ENCODE measurements at places on chromosomes 1 and 21. TPM values are rescaled to one million over a fixed set of nuclear protein-coding genes. Genes with fewer than 3 reads are reported as not detected.

- peak; percentile 92 for DNase-seq
Measured at GRCh38 chr1:67889953-67890567, 56.8 kb upstream of the GNG12 start.

ZSWIM5 gene
- total RNA-seq, result 1.1 TPM

ZNF644 gene
- 36.9 TPM for total RNA-seq

OR2G6 gene
- total RNA-seq, result not detected

ACTA1 gene
- not detected for total RNA-seq

DNA sequence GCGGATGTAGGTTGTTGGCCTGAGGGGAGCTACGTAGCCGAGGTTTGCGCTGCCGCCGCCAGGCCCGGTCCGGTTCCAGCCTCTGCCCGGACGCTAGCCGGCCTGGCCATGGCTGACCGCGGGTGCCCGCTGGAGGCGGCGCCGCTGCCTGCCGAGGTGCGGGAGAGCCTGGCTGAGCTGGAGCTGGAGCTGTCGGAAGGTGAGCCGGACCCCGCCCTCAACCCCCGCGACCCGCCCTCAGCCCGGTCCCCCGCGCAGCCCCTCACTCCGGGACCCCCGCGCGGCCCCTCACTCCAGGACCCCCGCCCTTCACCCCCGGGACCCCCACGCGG lies 299 bp downstream of the DIP2A start:
- DNase-seq, result no peak

DNA sequence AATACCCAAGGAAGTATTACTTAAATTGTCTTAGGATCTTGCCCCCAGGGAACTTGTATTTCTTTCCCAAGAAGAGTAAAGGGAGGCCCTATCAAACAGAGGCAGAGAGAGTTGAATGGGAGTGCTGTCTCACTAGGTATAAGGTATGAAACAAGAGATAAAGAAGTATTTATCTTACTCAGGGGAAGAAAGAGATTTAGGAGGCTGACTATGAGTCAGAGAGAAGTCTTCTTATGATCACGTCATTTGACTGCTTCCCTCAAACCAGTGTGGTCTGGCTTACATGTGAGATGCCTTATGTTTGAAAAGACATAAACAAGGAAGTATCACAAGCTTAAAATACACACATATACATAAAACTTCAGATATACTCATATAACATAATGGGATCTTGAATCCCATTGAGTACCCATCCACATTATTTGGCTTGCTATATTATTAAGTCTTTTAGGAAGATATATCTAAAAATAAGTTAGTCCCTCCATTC lies 29.6 kb downstream of the DUSP10 start:
- DNase-seq, result peak; percentile 88

MROH9 gene
- total RNA-seq, result not detected

GRCh38 chr1:29469457-29469856 lies 233.1 kb downstream of the PTPRU start:
- DNase-seq, result peak; percentile 25

- DNase-seq, result peak; percentile 81
Measured at GRCh38 chr1:107142140-107142542, 1.3 kb downstream of the NTNG1 start.

GRCh38 chr21:29961291-29962027 lies 21.7 kb upstream of the GRIK1 start:
- DNase-seq, result no peak

TRPM2 gene
- 0.13 TPM for total RNA-seq

- no peak for DNase-seq
Measured at GRCh38 chr1:58898739-58899586, 115.1 kb upstream of the JUN start.

- no peak for DNase-seq
Measured at GRCh38 chr1:67158401-67158800, 7.9 kb upstream of the IL23R start.

- DNase-seq, result peak; percentile 83
Measured at GRCh38 chr1:147545133-147545532, 3.8 kb downstream of the BCL9 start.

DNA sequence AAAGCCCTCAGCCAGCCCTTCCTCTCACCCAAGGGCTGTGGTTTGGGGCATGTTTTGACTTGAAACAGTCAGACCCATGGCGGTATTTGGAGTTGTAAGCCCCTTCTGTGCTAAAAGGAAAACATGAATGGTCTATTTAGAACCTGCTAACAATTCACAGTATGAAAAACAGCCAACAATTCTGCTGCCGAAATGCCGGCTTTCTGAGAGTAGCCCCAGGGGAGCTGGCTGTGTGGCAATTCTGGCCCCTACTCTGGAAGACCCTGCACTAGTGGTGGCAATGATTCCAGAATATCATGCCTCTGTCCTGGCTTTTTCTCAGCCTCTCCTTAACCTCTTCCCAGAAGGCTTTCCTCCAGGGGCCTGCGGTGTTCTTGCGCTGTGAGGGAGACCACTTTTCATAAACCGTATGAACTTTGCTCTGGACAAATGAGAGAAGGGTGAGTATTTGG lies 118.7 kb downstream of the EDEM3 start:
- no peak for DNase-seq

- peak; percentile 61 for DNase-seq
Measured at GRCh38 chr1:245225322-245226202, 70.8 kb downstream of the KIF26B start.

- DNase-seq, result peak; percentile 5
Measured at GRCh38 chr1:37233606-37234005, 199.3 kb upstream of the GRIK3 start.

Measured in GM23248 (cell line).